Astrocyte of the spinal cord (primary cell): ENCODE measurements at places on chromosomes 3 and 15.

GRCh38 chr15:22811640-22812039, 25.2 kb downstream of the NIPA1 start:
- DNase-seq: no peak

DNA sequence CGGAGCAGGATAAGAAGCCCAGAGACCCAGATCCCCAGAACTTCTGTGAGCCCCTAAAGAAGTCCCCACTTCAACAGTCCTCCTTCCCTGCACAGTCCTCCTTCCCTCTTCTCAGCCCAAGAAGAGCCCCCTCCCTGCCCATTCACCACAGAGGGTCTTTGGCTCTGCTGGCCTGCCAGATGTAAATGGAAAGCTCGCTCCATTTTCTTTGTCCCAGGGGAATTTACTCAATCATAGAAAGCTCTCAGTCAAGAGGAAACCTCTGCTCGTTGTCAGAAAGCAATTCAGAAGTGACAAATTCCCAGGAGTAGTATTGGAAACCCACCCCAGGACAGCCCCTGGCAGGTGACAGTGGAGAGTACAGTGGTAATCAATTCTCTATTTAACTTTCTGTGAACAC, 105.5 kb upstream of the SMAD3 start:
- no peak for DNase-seq

GRCh38 chr3:173007079-173007723, 133.8 kb downstream of the SPATA16 start:
- no peak for DNase-seq

- DNase-seq: peak; percentile 4
These were observed 52.9 kb downstream of the PGBD4 start for GRCh38 chr15:34154725-34155204.

- no peak for DNase-seq
These were observed 988 bp upstream of the CFAP92 start for GRCh38 chr3:128994581-128995546.

- peak; percentile 71 for DNase-seq
These were observed 62.1 kb upstream of the XCR1 start for GRCh38 chr3:46089237-46090011.

- DNase-seq: no peak
These were observed 323.1 kb upstream of the ATP11B start for GRCh38 chr3:182470187-182470586.

DNA sequence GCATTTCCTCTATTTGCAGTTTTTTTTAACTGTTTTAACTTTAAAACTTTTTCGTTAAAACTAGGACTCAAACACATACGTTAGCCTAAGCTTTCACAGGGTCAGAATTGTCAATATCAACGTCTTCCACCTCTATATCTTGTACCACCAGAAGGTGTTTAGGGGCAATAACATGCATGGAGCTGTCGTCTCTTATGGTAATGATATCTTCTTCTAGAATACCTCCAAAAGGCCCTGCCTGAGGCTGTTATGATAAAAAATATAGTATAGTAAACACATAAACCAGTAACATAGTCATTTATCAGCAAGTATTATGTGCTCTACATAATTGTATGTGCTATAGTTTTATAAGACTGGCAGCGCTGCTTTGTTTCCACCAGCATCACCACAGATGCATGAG, 76.3 kb upstream of the MLF1 start:
- DNase-seq: no peak

GRCh38 chr3:59006634-59007517, 42.9 kb downstream of the CFAP20DC start:
- peak; percentile 69 for DNase-seq

GRCh38 chr3:4748701-4749378, 230.4 kb upstream of the BHLHE40 start:
- DNase-seq: no peak

DNA sequence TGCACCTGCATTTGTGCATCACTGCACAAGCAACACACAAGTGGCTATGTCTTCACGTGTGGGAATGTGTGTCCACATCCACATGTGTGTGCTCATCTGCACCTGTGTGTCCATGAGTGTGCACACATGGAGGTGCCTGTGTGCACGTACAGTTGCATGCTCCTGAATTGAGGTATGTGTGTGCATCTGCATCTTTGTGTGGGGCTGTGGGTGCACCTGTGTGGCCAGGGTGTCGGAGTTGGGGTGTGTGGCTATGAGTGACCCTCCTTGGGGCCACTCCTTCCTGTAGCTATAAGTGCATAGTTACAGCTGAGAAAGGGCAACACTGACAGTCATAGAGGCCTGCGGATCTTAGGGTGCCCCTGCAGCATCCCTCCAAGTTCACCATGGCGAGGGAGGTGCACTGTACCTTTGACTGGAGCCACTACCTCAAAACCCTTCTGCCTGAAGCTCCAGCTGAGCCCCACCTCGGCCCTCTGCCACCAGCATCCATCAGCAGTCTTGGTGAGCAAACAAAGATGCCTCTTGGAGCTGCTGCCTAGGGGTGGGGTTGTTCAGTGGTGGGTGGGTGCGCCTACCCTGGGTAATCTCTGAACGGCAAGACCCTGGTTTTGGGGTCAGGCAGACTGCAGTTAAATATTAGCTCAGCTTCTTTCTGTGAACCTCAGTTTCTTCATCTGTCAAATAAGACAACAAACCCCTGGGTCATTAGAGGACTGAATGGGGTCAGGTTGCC, 5.2 kb upstream of the HHATL start:
- DNase-seq: no peak

DNA sequence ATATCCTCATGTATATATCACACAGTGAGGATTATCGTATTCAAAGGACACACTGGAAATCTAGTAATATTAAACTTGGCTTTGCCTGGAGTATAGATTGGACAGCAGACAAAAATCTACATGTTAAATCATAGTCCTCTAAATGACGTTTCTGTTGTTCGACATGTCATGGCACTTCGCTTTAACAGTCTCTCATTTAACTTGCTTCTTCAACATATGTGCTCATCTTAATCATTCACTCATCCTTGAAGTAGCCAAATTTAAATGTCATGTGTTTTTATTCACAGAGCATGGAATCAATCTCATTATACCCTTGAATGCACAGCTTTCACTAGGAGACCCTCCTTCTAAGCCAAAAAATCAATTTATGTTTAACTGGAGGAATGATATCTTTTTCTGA, 417.0 kb upstream of the CNTN6 start:
- no peak for DNase-seq

DNA sequence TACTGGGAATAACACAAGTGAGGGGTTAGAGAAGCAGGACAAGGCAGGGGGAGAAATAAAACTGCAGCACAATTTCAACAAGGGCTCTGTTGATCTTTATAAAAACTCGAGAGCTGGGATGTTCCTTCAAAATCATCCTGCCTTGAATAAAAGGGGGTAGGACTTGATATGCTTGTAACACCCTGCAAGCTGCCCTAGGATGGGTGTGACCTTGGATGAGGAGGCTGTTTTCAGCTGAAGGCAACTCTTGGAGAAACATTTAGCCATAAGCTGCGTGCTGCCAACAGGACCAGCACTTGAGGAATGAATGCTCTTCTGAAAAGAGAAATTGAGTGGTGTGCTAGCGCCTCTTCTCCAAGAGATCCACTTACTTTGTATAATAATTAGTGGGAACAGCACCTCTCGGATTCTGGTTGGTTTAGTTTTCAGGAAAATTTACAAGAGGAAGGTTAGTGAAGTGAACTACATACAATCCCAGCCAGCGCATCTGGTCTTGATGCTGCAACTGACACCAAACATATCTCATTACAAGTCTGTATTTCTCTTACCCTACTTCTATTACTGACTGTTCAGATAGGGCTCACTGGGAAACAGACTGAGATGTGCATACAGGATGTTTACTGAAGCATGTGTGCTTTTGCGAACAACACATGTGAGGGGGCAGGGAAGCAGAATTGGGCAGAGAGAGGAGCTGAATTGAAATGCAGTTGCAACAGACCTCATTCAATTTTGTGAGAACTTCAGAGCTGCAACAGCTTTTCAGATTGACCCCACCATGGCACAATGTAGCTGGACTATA, 643.0 kb upstream of the GOLIM4 start:
- no peak for DNase-seq

DNA sequence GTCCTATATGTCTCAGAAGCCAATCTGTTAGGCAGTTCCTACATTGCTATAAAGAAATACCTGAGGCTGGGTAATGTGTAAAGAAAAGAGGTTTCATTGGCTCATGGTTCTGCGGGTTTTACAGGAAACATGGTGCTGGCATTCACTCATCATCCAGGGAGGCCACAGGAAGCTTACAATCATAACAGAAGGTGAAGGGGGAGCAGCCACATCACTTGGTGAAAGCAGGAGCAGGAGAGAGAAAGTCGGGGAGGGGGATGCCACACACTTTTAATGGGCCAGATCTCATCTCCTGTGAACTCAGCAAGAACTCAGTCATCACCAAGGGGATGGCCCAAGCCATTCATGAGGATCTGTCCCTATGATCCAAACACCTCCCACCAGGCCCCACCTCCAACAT, 9.1 kb downstream of the SLC49A4 start:
- no peak for DNase-seq

DNA sequence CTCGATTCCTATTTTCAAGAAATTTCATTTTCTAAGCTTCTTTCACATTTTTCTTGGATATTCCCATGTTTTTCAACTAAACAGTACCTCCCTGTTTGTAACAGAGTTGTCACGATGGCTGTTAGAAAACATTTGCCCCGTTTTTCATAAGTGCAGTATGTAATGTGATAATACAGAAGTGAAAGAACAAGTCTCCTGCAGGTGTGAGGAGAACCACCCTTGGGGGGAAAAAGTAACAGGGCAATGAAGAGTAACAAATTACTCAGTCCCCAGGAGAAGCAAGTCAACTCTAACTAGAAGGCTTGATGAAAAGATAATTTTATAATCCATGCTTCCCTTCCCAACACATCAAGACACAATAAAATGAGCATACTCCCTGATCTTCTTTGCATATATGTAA, 493.3 kb downstream of the FOXP1 start:
- DNase-seq: no peak

- DNase-seq: no peak
These were observed 149.6 kb downstream of the OPA1 start for GRCh38 chr3:193742628-193743027.

DNA sequence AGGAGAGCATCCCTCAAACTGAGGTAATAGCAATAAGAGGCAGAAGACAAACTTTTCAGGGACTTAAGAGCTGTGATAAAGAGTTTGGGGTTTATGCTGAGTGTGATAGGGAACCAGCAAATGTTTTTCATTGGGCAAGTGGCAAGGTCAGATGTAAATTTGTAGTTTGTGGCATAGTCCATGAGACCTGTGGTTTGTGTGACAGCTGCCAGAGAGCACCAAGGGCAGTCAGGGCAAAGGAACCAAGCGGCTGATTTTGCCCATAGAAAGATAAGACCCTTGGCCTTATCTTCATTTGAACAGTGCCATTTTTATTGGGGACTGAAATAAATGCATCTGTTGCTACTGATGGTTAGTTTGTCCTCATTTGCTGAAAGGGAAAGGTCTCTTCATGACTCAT, 220.3 kb downstream of the LRRN1 start:
- no peak for DNase-seq

- DNase-seq: peak; percentile 35
These were observed 665 bp downstream of the PIGB start for GRCh38 chr15:55319537-55320237.

DNA sequence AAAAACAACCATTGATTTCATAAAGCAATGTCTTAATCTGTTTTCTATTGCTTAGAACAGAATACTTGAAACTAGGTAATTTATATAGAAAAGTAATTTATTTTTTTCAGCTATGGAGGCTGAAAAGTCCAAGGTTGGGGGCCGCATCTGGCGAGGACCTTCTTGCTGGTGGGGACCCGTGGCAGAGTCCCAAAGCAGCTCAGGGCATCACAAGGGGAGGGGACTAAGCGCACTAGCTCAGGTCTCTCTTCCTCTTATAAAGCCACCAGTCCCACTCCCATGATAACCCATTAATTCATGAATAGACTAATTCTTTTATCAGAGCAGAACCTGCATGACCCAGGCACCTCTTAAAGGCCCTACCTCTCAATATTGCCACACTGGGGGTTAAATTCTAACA, 87.2 kb upstream of the KLF13 start:
- DNase-seq: no peak

DNA sequence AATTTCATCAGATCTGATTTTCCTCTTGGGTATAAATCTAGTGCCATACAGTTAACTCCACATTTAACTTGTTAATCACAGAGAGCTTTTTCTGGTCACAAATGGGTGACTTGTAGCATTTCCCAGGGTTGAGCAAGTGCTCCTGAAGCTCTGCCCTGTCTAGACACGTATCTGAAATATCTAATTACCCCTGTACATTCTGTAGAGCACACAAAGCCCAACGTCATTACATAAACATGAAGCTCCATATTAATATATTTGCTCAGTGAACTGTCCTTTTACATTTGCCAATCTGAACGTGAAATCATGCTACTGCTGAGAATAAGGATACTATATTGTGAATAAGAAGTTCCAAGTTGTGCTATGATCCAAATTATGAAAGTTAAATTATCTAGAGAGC, 49.0 kb downstream of the THBS1 start:
- DNase-seq: no peak

GRCh38 chr3:52381623-52382022, 63.3 kb downstream of the SEMA3G start:
- DNase-seq: no peak

GRCh38 chr3:47404955-47405790, 24.4 kb downstream of the PTPN23 start:
- DNase-seq: peak; percentile 64

- no peak for DNase-seq
These were observed 96.4 kb upstream of the IL12A start for GRCh38 chr3:159892171-159892795.

GRCh38 chr3:56930706-56931105, 129.0 kb upstream of the ARHGEF3 start:
- DNase-seq: peak; percentile 8

DNA sequence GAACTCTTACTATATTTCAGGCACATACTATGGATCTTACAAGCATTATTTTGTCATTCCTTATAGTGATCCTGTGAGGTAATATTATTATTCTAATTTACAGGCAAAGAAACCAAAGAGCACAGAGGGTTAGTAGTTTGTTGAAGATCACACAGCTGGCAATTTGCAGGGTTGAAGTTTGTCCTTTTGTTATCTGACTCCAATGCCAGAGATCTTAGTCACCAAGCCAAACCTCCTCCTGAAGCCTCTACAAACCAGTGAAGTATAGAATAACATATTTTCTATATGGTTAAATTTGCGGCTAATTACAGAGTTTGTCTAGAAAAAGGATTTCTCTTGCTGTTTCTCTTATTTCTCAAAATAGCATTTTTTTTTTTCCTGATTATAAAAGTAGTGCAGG, 11.2 kb downstream of the ISLR2 start:
- DNase-seq: peak; percentile 18

GRCh38 chr15:83312071-83312470, 27.6 kb upstream of the BNC1 start:
- DNase-seq: no peak

GRCh38 chr3:177169936-177170722, 27.2 kb downstream of the TBL1XR1 start:
- DNase-seq: no peak
